IPS-NIHi11 (cell line): ENCODE measurements at places on chromosomes 12 and 14.

DNA sequence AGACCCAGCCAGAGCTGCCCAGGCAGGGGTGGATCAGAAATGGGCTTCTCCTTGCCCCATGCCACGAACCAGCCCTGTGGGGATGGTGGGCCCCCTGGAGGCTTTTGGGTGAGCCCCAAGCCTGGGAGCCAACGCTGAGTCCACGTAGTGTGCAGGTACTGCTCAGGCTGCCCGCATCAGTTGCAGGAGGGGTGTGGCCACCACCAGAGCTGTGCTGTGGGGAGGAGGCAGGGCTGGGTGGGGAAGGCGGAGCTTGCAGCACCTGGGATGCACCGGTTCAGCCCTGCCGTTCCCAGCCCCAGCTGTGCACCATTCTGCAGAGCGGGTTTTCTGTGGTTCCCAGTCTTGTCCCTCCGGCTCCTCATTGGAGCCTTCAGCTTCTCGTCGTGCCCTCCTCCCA lies 36.3 kb downstream of the IL31 start:
- DNase-seq, result peak; percentile 93

GRCh38 chr14:89507926-89508460 lies 91.0 kb upstream of the FOXN3 start:
- no peak for DNase-seq

- peak; percentile 26 for DNase-seq
Observed at GRCh38 chr12:65926119-65926908, 102.0 kb downstream of the HMGA2 start.

GRCh38 chr14:72120315-72120714 lies 188.1 kb downstream of the RGS6 start:
- no peak for DNase-seq

DNA sequence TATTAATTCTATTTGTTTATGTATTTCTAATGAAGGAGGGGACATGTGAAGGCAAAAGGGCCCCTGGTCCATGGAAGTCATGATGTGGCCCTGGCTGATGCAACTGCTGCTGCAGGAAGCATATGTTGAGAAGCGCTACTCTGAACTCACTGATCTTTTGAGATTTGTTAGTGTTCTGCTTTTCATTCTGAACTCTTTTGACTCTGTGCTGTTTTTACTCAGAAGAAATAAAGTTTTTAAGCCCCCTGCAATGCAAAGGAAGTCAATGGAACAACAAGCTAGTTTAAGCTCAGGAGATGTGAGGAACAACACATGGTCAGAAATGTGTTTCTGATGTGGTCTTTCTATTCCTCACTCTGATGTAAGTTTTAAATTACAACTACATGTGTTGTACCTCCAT lies 88.9 kb upstream of the BTG1 start:
- DNase-seq, result no peak

GRCh38 chr14:74891870-74892269 lies 10.2 kb downstream of the DLST start:
- DNase-seq, result no peak

GRCh38 chr12:67681105-67681778 lies 32.7 kb downstream of the DYRK2 start:
- DNase-seq, result peak; percentile 23

DNA sequence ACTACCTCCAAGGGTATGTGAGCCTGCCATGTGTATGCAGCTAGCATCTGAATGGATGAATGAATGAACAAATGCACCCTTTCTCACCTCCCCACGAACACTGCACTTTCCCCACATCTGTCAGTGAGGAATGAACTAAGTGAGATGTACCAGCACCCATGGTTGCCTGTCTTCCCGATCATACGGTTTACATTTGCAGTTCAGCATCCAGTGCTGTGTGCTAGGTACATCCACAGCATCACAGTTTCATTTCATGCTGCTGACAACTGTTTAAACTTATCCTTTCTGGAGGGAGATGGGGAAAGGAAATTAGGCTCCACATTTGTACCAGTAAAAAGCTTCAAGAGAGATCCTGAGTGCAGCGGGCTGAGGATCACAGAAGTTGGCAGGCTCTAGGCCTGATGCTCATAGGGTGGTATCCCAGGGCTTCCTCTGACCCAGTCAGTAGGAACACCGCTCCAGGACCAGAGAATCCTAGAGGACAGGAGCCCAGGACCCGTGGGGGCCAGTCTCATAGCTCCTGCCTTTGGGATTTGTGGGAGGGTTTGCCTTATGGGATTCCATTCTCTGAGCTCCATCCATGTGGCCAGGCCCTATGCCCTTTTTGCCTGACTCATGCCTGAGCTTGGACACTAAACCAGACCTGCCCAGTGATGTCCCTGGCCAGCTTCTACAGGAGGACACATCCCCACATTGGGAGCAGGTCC lies 294.5 kb downstream of the CACNA1C start:
- DNase-seq, result no peak

DNA sequence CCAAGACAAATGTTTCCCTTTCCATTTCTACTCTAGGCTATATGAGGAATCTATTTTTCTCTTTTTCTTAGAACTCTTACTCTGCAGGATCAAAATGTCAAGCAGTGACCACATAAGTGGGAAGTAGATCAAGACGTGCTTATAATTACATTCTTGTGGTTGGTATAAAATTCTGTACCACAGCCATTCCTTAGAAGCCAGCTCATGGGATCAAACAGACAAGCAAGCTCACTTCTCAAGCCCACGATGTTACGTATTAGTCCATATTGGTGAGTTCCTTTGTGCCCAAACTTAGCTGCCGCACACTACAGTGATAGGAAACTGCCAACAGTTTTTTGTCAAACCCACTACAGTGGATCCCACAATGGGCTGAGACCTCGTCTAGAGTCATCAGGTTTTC lies 53.4 kb downstream of the IFNG start:
- DNase-seq, result no peak
